ENCODE measurements at places on chromosomes 6 and 20.

DNA sequence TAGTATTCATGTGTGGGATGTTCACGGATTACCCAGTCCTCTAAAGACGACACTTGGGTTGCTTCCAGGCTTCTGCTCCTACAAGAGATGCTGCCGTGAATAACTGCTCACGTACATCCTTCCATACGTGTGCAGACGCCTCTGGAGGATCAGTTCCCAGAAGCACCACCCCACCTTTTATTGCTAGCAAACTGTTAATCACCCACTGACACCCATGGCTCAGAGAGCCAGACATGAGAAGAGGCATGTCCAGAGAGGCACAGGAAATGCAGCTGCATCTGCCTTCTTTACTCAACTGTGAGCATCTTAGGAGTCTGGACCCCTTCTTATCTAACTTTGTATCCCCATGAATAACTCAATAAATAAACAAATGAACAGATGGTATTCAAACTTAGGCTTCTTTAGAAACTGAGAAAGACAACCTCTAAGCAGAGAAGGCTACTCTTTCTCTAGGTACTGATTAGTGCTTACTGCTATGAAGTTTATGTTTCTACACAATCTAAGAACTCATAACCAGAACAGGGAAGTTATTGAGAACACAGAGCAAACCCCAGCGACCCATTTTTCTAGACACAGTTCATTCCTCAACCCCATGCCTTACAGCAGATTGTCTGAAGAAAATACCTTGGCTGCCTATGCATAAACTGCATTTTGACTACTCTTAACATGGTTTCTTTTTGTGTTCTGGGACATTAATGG, 228.7 kb upstream of the RREB1 start:
- DNase-seq, result no peak

DNA sequence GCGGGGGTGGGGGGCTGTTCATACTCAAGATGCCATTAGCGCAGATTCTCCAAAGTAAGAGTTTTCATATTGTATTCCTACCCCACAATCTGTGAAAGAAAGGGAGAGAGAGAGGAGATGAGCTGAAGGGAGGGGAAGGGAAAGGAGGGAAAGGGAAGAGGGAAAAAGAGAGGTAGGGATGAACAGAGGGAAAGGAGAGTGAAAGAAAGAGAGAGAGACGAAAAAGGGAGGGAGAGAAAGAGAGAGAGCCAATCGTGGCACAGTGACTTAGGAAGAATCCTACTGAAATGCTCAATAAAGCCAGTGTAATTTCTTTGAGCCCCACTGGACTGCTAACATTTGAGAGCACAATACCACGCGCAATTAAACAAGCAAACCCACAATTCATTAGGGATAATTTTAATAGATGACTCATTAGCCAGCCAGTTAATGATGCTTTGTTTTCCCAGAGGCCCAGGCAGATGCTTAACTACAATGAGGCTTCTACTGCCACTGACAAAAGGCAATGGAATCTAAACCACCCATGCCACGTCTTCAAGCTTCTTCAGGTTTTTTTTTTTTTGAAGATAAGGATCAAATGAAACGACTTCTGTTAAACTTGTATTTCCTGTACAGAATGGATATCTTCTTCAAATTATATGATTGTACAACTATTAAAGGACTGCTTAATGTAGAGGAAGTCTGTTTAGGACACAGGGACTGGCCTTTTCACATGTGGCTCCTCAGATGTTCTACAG, 306.8 kb downstream of the FOXC1 start:
- DNase-seq, result peak; percentile 76

DNA sequence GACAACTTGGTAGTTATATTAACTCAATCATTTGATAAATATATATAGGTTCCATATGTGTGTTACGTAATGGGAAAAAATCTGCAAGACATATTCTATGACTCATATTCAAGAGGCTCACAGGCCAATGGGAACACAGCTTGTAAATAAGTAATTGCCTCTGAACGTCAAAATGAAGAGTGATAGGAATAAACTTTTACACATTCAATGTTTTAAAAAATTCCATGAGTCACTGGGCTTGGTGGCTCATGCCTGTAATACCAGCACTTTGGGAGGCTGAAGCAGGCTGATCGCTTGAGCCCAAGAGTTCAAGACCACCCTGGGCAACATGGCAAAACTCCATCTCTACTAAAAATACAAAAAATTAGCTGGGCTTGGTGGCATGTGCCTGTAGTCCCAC, 209.4 kb upstream of the MCHR2 start:
- peak; percentile 78 for DNase-seq

DNA sequence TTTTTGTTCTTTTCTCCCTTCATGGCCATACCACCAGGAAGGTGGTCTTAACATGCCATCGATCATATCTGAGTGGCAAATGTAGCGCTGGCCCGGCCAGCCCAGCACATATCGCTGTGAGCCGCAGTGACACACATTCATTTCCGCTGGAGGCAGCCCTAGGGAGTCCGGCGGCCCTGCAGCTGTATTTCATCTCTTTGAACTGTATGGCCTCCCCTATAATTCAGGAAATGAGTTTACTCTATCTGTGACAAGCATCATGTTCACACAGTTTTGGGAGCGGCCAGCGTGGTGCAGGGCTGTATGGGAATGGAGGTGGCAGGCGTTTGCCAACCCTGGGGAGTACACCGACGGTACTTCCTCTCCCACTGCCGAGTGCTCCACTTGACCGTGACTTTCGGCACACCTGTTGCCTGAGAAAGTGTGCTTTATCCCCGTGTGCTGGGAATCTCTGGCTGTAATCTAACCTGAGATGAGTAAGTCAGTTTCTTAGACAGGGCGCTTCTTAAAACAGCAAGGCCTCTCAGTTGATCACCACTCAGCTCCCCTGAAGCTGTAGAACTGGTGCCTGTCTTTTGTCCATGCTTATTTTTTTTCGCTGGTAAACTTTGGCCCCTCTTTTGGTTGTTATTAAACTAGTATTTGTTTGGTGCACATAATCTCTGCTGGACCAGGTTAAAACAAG, 257.1 kb upstream of the TAB2 start:
- DNase-seq, result no peak

GRCh38 chr6:26156850-26157250, 69.6 kb downstream of the HFE start:
- DNase-seq, result peak; percentile 63

GRCh38 chr6:109865968-109866367, 112.1 kb upstream of the GPR6 start:
- no peak for DNase-seq

Measured in myocyte (in vitro differentiated cells).